NCI-H1092 treated with DMSO at 0.1 percent for 48 hours (cell line): ENCODE measurements at places on chromosomes 5 and 9.

- DNase-seq: no peak
These were observed 584.3 kb upstream of the KLF4 start for GRCh38 chr9:108073823-108074222.

DNA sequence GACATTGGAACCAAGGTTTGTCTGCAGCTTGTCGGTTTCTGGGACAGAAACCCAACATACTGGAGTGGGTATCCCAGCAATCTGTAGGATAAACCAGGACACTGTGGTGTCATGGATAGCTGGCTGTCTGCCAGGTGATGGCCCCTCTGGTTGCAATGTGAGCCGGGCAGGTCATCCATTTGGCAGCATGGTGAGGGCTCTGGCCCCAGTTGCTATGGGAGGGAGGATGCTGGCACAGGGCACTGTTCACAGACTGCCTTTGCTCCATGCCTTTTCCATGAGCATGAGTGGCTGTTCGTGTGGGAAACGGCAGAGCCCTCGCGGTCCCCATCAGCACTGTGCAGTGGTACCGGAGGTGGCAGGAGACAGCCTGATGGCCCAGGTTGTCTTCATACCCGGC, 6.4 kb downstream of the S1PR3 start:
- DNase-seq: no peak

DNA sequence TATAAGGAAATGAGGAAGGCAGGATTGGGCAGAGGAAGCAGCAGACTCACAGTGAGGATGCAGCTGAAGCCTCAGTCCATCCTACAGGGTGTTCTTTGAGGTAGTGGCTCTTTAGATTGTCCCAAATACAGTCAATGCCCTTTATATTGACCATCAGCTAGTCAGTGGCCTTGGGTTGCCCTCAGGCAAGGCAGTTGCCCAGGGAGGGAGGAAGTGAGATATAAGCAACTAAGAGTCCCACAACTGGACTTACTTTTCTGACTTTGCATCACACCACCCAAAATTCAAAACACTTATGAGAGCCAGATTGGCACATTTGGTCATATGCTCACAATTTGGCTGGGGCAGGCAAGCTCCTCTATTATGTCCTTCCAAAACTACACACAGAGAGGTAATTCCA, 9.4 kb upstream of the SLC12A2 start:
- no peak for DNase-seq

GRCh38 chr5:106691701-106692100, 979.0 kb downstream of the EFNA5 start:
- DNase-seq: no peak

DNA sequence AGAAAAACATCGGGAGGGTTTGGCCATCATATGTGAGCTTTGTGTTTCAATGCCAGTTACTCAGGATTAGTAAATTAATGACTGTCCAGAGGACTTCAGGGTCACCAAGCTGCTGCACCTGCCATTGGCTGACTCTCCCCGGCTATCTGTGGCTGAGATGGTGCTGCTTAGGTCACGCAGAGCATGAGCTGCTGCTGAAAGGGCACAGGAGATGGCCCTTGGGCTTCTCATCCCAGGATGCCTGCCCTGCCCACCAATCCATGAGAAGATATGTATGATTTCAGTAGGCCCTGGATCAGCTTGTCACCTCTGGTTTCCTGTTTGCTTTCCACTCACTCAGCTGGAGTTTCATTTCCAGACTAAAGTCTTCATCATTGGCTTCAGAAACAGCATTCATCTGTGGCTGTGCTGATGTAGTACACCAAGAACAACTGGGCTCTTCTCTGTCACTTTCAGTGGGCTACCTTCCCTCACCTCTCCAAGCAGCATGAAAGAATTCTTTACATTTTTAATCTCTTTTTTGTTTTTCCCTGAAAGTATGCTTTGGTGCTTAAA, 2.4 kb upstream of the CATSPER3 start:
- no peak for DNase-seq

GRCh38 chr5:94893412-94894135, 275.1 kb downstream of the SLF1 start:
- peak; percentile 2 for DNase-seq

- DNase-seq: no peak
These were observed 192.2 kb downstream of the SPOCK1 start for GRCh38 chr5:137306903-137307302.

DNA sequence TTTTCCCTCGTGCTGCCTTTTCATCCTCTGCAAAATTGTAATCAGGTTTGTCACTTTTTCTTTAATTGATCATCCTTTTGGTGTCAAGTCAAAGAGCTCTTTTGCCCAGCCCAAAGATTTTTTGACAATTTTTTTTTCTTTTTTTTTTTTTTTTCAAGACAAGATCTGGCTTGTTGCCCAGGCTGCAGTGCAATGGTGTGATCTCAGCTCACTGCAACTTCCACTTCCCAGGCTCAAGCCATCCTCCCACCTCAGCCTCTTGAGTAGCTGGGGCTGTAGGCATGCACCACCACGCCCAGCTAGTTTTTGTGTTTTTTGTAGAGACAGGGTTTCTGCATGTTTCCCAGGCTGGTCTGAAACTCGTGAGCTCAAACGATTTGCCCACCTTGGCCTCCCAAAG, 36.7 kb downstream of the CDK7 start:
- no peak for DNase-seq

DNA sequence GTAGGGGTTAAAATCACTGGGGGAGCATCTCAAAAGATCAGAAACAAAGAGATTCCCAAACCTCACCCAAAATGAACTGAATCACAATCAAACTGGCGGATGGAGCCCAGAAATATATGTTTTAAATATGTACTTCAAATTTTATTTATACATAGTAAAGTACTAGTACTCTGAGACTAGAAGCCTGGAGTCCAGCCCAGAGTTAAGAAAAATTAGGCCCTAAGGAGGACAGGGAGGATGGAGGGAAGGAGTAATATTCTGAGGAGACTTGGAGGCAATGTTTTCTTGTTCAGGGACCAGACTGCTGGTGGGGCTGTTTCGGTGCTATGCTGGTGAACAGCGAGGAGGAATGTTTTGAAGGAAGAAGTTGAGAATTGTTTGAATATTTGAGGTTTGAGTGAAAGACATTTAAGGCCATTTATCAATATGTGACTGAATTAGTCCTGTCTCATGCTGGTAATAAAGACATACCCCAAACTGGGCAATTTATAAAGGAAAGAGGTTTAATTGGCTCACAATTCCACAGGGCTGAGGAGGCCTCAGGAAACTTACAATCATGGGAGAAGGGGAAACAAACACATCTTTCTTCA, 552.4 kb upstream of the DAB2 start:
- no peak for DNase-seq

DNA sequence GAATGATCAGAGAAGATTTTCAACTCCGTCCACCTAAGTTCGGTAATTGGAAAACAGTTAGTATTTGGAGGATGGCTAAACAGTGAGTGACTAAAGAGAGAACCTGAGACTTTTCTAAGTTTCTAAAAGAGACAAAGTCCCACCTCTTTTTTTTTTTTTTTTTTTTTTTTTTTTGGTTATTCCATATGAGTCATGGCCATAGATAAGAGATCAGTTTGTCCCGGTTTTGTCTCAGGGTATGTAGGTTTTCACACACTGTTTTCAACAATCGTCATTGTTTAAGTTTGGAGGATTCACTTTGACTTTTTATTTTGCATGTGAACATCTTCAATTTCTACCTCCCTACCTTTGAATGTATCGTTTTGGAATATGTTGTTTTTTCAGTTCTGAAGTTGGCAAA, 85.9 kb downstream of the NTRK2 start:
- DNase-seq: no peak

DNA sequence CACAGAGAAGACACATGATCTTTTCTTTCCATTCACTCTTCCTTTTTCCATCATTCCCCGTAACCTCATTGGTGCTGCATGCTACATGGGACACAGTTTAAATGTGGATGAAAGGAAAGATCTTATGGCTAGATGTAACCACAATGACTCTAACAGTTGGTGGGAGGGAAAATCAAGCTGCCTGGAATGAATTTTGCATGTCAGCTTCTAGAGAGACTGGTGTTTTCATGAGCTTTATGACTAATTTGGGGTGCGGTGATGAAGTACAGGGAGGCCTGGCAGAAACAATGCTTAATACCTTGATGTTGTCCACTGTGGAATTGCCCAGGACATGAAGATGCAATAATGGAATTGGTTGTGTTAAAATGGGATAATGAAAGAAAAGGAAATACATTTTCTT, 55.9 kb upstream of the MYO10 start:
- no peak for DNase-seq

DNA sequence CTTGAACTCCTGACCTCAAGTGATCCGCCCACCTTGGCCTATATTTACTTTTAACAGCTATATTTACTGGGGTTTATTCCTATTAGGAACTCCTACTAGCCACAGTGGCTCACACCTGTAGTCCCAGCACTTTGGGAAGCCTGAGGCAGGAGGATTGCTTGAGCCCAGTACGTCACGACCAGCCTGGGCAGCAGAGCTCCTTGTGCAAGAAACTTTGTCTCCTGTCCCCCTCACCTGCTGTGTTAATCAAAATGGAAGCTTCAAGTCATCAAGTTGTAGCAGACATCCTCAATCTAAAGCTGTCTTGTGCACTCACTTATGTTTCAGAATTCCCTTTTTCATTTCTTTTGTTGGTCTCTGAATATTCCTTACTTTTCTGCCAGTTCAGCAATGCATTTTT, 15.0 kb upstream of the SPRY4 start:
- no peak for DNase-seq

DNA sequence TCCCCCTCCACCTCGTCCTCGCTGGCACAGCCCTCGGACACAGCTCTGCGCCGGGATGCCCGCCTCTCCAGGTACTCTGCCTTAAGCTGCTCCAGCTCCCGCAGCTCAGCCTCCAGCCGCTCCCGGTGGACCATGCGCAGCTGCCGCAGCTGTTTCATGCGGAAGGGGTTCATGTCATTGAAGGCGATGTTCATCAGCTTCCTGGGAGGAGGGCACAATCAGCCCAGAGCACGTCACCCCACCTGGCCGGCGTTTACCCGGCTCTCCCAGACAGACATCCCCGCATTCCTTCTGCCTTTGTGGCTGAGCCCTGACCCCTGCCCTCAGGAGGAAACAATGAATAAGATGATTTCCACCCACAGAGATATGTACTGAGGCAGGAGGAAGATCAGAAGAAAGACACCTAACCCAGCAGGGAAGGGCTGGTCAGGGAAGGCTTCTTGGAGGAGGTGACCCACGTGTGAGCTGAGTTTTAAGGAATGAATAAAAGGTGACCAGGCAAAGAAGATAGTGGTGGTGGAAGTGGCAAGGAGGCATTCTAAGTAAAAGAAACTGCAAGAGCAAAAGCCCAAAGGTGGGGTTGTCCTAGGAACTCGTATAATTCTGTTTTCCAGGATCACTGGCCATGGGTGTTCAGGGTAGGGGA, 7.1 kb upstream of the CORO2A start:
- DNase-seq: no peak

DNA sequence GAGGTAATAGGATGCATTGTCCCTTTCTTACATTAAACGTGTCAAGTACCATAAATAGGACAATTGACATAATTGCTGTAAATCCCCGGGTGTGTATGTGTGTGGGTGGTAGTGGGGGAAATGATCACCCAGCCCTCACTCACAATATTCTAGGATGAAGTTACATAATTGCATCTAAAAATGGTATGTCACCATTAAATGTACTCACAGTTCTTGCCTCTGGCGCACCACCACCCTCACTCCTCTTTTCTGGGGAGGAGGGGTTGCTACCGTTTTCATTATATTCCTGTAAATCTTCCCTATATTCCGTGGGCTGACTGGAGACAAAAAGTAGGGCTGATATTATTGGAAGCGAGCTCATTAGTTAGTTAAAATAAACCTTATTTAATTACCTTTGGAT, 563.8 kb downstream of the TLR4 start:
- no peak for DNase-seq

- DNase-seq: peak; percentile 34
These were observed 107.3 kb upstream of the SARDH start for GRCh38 chr9:133845440-133845839.

DNA sequence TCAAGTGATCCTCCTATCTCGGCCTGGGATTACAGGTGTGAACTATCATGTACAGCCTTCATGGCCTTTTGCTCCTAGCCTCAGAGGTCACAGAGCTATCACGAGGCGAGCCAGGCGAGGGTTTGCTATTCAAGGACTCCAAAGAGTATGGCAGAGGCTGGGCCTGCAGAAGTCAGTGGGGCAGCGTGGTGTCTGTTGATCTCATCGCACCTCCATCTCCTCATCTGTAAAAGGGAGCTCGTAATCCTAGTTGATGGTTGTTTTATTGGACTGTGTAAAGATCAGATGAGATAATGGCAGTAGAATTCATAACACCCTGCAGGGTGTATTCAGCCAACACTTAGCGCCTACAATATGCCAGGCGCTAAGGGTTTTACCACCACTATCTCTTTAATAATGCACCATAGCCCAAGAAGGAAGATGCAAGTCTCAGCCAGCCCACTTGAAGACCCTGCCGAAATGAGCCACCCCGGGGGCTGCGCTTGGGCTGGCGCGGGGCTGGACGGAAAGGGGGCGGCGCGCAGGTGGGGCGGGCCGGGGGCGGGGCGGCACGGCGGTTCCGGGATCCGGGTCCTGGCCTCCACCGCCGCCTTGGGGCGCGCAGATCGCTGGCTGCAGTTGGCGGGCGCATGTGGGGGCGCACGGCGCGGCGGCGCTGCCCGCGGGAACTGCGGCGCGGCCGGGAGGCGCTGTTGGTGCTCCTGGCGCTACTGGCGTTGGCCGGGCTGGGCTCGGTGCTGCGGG, at the start of gene GALNT12:
Gene GALNT12, plus strand, starts transcription at position 601 of the 744 bp plus-strand sequence. Its CDS starts 29 bp downstream, at position 630.
- DNase-seq: peak; percentile 35

DNA sequence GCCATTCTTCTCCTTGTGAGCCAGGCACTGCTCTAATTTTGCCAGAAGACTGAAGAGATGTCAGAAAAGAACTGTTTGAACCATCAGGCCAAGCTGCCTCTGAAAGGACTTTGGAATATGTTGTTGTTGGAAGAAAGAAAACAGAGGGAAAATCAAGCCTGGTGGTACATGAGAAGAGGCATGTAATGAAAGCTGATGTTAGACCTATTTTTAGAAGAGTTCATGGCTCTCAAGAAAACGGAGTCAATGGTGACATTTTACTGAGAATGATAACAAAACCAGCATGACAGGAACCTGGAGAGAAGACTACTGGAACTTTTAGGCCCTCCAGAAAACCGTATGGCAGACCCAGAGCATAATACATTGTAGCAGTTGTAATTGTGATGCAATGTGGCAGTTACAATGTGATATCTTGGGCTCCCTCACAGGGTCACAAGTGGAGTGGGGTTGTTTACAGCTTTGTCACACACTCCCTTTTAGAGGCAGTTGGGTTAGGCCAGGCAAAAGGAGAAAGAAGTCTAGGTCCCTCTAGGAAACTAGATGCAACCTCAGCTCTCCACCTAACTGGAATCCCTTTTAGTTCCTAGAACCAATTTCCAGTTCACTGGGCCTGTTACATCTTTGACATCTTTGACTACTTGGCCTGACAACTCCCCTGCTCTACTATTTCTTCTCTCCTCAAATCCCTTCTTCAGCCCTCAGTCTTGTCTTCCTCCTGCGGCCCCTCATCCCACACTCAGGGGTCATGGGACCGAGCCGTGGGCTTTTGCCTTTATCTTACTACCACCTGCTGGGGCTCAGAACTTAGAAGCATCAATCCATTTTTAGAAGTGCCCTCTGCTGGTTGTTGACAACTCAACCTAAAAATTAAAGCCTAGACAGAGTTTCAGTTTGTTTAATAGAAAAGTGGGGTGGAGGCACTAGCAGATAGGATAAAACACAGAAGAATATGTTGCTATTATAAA, 61.2 kb upstream of the JAK2 start:
- DNase-seq: peak; percentile 2
